ENCODE measurements at places on chromosomes 2 and 18.

- DNase-seq: no peak
Measured at GRCh38 chr2:189683348-189683747, 8.9 kb downstream of the ANKAR start.

DNA sequence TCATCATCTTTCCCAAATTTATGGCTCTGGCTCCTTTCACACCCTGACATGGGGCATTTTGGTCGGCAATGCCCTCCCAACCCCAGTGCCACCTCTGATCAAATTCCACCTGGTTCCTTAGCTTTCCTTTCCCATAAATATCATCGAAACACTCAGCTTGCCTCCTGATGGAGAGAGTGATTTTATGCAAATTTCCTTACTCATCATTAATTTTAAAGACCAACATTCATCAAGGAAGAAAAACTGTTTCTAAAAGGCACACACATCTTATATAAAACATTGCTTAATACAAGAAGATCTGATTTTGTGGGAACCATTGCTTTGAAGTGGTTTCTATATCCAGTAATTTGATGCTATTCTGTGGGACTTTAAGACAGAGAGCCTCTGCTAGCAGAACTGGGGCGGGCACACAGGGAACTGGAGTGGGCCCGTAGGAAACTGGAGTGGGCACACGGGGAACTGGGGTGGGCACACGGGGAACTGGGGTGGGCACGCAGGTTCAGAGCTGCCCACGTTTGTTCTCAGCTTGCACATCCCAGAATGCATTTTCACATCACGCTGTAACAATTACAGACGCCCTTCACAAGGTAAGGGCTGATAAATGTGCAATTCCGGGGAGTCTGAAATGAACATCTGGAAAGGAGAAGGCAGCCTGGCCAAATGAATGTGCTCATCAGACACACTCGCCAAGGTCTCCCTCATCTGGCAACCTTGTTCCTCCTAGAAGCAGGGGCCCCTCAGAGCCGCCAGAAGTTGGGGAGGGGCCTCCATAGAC lies 174.2 kb downstream of the RTP5 start:
- DNase-seq: no peak

GRCh38 chr2:9380702-9381628 lies 42.4 kb downstream of the ITGB1BP1 start:
- DNase-seq: no peak

DNA sequence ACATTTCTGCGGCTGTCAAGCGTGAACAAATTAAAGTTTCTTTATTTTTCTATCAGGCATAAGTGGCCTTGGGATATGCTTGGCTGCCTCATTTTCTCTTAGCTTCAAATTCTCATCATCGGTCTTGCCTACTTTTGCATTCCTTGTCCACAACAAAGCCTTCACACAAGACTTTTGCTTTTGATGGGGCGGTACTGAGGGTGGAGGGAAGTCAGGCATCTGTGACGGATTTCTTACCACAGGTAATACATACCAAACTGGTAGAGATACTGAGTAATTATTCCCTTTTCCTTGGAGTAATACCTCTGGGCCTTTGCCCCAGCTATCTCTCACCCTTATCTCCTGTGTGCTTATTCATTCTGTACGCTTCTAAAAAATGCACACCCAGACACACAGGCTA lies 468.3 kb upstream of the RGPD4 start:
- no peak for DNase-seq

DNA sequence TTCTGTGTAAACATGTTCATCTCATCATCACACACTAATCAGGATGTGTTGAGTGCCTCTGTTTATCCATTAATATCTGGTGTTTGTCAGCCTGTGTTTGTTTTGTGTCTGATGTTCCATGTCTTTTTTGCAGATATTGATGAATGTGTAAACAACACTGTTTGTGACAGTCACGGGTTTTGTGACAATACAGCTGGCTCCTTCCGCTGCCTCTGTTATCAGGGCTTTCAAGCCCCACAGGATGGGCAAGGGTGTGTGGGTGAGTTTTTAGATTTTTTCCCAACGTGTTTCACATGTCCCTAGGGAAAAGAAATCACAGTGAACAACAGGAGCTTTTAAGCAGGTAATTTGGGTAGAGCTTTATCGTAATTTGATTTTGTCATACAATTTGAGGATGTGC lies 133.7 kb upstream of the RASGRP3 start:
- DNase-seq: no peak

GRCh38 chr2:225040142-225040541 lies 2.1 kb downstream of the DOCK10 start:
- no peak for DNase-seq

DNA sequence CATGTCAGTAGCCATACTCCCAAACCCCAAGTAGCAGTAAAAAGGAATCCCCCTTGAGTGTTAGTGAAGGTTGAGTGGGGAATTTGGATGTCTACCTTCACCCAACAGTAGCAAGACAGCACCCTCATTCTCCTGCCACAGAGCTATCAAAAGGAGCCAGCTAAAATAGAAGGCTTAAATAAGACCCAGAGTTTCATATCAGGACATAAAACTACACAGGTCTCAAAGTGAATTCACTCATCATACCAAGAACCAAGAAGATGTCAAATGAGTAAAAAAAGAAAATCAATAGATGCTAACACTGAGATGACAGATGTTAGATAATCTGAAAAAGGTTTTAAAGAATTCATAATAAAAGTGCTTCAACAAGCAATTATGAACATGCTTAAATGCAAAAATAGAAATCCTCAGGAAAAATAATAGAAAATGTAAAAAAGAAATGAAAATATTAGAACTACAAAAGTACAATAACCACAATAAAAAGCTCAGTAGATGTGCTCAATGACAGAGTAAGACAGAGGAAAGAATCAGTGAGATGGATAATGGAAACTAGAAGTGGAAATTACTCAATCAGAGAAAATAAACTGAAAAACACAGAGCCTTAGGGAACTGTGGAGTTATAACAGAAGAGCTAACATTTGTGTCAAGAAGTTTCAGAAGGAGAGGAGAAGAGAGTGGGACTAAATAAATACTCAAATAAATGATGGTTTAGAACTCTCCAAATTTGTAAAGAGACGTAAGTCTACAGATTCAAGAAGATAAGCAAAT lies 90.5 kb downstream of the EDAR start:
- DNase-seq: no peak

DNA sequence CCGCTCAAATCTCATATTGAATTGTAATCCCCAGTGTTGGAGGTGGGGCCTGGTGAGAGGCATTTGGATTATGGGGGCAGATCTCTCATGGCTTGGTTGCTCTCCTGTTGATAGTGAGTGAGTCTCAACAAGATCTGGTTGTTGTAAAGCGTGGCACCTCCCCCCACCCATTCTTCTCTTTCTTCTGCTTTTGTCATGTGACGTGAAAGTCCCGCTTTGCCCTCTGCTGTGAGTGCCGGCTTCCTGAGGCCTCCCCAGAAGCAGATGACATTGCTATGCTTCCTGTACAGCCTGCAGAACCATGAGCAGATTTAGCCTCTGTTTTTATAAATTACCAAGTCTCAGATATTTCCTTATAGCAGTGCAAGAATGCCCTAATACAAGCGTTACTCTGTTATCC lies 673.8 kb downstream of the ADCYAP1 start:
- no peak for DNase-seq

DNA sequence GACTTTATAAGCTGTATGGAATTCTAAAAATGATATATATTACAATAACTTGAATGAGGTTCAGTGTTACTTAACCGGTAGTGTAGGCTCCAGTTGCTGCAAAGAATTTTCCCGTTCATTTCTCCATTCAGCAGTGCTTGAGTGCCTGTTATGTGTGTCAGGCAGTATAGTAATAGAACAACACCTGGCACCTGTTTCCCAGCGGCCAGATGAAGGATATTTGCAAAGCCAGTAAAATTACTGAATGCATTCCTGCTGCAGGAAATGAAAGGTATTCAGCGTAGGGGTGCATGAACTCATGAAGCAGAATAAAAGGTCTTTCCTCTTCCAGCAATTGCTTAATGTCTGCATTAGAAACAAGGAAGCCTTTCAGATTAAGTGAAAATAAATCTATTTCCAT lies 18.8 kb downstream of the YPEL5 start:
- DNase-seq: no peak

DNA sequence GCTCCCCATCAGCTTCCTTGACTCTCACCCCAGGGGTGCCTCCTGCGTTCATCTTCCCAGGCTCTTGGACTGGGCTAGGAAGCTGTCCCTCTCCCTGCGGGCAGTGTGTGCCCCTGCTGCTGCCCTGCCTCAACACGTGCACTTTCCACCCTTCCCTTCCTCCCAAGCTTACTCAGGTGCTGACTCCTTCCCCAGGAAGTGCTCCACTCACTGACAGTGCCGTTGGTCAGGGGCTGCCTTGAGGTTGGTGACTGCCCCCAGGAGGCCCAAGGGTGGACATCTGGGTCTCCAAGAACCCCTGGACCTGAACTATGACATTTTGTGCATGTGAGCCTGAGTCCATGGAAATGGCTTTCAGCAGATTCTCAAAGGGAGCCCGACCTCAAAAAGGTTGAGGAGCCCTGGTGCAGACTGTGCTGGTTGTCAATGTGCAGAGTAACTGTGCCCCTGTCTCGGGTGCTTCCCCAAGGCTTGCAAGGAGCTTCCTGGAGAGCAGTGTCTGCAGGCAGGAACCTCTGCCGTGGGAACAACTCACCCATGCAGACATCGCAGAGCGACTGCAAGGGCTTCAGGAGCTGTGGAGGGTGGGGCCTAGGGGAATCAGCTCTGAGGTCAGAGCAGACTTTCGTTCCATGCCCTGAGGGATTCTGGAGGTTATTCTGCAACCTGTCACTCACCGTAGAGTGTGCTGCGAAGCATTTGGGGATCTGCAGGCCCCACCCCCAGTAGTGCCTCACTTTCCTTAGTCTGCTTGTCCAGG lies 116.5 kb upstream of the MCFD2 start:
- no peak for DNase-seq

DNA sequence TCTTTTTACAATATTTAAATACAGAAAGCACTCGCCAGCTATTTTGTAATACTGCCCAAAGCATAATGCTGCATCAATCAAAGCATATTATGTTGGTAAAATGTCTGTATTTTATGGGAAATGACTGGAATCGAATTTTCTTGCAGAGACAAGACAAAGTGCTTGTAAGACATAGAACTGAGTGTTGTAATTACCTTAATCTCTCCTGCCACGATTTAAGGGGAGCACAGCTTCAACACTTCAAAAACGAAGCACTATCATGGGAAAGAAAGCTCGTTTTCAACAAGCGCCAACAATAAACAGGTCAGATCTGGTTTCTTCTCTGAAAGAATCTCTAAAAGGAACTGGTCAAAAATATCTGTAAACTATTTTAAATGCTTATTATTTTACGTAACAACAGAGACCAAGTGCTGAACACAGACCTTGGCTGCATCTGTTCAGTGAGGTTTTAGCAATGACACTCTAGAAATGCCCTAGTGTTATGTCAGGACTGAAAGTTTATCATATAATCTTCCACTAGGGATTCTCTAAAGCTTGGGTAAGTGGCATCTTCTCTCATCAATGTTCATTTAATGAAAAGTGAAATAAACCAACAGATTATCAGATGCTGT lies 19.0 kb downstream of the RND3 start:
- DNase-seq: no peak

GRCh38 chr2:239926587-239927232 lies 98.4 kb downstream of the NDUFA10 start:
- no peak for DNase-seq

- DNase-seq: no peak
Measured at GRCh38 chr2:3264010-3264744, 113.4 kb downstream of the EIPR1 start.

DNA sequence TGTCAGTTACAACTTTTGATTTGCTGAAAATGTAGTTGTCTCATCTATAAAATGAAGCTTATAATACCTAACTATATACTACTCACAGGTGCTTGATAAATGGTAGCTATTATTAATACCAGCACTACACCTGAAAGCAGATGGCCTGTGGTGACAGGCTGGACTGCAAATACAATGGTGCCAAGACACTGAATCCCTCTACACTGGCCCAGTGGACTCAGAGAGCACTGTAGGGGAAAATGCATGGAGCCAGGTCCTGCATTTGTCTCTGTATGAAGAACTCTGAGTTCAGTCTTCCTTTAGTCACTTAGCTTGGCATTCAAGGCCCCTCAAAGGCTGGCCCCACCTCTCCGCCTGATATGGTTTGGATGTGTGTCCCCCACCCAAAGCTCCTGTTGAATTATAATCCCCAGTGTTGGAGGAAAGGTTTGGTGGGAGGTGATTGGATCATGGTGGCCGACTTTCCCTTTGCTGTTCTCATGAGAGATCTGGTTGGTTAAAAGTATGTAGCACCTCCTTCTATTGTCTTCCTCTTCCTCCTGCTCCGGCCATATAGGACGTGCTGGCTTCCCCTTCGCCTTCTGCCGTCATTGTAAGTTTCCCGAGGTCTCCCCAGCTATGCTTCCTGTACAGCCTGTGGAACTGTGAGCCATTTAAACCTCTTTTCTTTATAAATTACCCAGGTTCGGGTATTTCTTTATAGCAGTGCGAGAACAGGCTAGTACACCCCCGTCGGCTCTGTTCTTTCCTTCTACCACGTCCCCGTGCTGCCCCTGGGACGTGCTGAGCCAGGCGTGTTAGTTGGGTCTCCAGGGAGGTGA lies 11.1 kb upstream of the NTSR2 start:
- DNase-seq: no peak

- no peak for DNase-seq
Measured at GRCh38 chr2:121059651-121060649, 225.1 kb downstream of the TFCP2L1 start.

DNA sequence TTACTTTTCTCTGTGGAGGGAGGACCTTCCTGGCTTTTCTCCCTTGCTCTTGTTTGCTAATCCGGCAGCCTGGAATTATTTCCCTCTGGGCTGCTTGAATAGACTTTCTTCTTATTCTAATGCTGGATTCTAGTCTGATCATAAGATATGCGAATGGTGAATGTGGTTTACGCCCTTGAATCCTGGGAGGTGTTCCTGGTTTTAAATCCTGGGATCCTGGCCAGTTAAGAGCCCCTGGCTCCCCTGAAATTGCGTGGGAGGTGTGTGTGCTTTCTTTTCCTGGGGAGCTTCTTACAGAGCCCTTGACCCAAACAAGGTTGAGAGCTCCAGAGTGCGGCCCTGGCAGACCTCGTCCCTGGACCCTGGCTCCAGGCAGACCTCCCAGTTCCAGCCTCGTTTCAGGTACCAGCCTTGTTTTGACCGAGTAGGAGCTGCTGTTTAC lies 2.8 kb downstream of the SH3BP4 start:
- no peak for DNase-seq

DNA sequence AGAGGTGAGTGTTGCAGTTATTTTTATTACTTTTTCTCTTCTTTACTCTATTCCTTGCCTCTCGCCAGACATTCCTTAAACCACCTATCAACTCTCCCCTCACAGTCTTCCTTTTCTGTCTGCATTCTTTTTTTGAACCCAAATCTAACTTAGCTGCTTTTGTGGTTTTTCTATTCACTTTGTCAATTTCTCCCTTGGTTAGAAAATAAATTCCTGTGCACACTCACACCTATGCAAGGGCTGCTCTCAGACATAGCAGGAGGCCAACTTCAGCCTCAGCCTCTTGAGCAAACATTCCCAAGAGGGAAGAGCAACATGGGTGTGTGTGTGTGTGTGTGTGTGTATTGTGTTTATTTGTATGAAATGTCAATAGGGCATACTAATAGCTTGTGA lies 808.6 kb downstream of the RNF144A start:
- no peak for DNase-seq

- DNase-seq: no peak
Measured at GRCh38 chr2:119219873-119220272, 3.8 kb upstream of the STEAP3 start.
